ENCODE measurements at places on chromosomes 2 and 18.

DNA sequence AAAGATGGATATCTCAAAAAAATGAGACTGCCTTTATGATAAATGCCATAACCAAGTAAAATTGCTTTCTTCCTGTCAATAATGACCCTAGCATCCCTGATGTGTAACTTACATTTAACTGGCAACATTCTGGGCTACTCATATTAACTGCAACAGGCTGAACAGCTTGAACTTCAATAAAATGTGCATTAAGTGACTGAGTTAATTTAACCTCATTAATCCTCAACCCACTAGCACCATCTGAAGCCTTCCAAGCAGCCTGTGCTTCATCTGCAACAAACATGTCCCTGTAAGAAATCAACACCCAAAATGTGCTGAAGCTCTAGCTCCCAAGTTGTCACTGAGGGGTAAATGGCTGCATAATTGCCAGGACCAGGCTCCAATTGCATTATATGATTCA is 296.2 kb upstream of the ZC3H15 start:
- DNase-seq = no peak

DNA sequence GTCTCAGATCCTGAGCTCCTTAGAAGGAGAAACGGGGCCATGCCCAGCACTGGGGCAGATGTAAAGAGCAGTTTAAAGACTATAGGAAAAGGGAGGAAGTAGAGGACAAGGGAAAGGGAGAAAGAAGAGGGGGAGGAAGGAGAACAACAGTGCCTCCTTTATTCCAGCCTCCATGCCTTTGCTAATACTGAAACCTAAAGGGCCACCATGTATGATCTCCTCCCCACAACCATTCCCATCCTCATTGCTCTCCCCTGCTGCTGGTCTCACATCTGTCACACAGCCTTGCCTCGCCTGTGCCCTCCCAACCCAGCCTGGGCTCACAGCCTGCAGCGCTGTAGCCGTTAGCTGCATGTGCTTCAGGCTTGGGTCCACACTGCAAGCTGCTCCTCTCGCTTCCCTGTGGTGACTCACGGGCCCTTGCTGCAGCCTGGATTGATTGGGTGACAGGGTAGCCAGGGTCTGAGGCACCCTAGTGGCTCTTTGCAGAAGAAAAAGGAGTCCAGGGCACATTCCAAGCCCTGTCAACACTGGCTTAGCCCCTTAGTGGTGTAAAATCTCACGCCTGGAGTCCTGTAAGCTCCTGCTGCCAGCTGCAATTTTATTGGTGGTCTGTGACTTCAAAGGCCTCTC is 281.9 kb downstream of the SRBD1 start:
- no peak for DNase-seq

DNA sequence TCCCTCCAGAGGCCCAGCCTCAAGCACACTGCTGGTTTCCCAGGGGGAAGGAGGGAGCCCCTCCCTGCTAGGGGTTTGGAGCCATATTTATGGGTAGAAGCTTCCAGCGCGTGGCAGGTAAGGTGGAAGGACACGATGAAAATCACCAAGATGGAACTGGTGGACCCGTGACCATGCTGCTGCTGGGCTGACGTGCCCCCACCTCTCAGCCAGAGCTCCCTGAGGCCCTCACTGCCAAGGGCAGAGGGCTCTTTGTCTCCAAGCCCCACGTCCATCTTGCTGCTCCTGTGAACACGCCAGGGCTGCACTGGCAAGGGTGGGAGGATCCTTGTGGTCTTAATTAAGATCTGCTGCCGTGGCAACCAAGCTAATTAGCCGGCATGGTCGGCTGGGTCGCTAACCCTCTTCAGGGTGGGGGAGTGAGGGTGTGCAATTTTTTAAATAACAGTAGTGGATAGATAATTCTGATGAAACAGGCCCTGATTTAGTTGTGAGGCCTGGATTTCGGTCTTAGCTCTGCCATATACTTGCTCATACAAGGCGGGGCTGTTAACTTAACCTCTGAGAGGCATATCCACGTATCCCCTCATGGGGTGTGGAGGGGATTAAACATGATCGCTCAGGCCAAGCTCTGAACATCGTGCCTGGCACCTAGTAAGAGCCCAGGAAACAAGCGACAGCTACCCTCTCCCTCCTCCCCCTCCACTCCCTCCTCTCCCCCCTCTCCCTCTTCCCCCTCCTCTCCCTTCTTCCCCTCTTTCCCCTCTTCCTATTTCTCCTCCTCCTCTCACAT is 232.8 kb downstream of the CELF4 start:
- DNase-seq = no peak

GRCh38 chr18:10659000-10659399 is 133.2 kb downstream of the NAPG start:
- DNase-seq = no peak

DNA sequence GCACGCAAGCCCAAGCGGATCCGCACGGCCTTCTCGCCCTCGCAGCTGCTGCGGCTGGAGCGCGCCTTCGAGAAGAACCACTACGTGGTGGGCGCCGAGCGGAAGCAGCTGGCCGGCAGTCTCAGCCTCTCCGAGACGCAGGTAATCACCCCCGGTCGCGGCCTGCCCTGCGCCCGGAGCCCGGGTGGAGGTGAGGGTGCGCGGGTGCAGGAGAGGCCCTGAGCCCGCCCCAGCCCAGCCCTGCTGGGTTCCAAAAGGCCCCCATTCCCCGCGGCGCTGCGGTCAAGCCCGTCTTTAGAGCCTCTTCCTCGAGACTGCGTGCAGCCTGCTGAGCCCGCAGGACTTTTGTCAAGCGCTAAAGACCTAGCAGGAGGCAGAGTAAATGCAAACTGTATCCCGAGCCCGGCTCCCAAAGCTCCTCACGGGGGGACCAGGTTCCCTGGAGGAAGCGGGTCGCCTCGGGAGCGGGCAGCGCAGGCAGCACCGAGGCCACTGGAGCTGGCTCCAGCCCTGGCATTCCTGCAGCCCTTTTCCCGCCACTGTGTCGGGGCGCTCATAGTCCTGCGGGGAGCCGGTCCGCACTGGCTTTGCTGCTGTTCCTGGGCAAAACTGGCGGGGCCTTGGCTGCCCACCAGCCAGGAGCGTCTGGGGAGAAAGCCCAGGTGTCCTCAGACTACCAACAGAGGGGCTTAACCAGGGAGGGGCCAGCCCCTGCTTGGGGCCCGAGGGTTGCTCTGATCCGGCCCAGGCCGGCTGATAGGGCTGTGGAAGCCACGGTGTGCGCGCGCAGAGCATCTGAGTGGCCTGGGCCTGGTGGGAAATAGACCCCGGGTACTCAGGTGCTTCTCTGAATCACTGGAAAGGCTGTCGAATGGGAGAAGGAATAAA is 7.3 kb downstream of the EMX1 start:
- no peak for DNase-seq

DNA sequence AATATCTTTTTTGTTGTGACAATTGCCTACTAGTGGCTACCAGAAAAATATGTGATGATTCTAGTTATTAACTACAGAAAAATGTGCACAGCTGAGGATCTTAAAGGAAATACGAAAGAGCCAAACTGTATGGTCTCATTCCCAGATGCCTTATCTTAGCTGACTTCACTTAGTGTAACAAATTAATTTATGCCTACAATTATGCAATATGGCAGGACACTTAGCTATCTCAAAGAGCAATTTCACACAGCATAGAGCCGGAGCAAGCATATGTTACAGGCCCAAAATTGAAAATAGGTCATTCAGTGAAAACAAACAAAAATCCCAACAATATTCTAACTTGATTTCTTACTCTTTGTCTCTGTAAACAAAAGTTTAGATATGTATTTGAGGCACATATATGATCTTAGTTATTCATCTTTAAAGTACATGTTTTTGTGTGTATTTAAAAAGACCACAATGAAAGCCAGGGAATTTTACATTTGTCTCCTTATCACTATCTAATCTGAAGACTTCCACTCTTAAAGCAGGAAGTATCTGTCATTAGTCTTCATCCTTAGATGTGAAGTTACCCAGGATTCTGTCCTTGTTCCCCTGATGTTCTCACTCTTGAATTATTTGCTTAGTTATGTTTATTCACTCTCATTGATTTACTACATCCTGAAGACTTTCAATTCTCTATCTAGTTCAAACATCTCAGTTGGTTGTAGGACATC is 1579.0 kb upstream of the NXPH2 start:
- no peak for DNase-seq

GRCh38 chr2:23684395-23685176 is 242.3 kb downstream of the ATAD2B start:
- DNase-seq = no peak

GRCh38 chr2:71798266-71799012 is 345.1 kb downstream of the DYSF start:
- no peak for DNase-seq
